ENCODE measurements at places on chromosomes 12 and 14.

GRCh38 chr14:61221906-61222305, 59.2 kb downstream of the TMEM30B start:
- peak; percentile 66 for DNase-seq

DNA sequence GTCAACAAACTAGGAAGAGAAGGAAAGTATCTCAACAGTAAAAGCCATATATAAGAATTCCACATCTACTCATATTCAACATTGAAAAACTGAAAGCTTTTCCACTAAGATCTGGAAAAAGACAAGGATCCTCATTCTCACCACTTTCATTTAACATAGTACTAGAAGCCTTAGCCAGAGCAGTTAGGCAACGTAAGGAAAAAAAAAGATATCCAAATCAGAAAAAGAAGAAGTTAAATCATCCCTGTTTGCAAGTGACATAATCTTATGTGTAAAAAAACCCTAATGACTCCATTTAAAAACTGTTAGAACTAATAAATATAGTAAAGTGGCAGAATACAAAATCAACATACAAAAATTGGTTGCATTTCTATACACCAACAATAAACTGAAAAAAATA, 426.2 kb downstream of the BCAT1 start:
- DNase-seq, result no peak

GRCh38 chr12:124917841-124918621, 3.6 kb upstream of the UBC start:
- no peak for DNase-seq

DNA sequence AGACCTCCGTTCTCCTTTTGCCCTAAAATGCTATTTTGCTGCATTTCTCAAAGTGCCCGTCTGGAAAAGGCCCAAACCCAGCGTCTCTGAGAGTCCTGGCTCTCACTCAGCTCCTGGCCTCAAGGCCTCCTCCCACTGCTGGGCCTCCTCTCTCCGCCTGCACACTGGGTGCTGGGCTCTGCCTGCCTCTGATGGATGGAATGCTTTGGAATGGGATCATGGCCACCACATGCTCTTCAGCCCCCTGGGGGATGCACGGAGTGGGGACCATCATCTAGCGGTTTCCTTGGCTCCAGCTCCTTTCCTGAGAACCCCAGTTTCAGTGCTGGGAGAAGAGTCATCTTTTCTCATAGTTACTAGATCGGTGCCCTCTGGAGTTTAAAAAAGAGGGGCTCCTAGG, 65.2 kb downstream of the KDM2B start:
- no peak for DNase-seq

DNA sequence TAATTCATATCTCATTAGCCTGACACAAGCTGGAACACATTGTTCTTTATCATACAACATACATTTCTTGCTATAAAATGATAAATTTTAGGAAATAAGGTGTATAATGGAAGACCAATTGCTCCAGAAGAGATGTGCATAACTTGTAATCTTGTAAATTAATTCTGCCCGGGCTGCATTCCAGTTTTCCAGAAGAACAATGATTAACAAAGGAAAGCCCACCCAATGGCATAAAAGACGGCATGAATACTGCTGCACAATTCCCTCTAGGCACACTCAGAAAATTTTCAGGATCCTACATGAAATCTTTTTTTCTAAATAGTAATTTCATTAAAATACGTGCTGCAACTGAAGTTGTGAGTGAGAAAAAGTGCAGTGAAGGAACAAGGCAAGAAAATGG, 137.4 kb upstream of the KRR1 start:
- DNase-seq, result no peak

GRCh38 chr14:71267007-71267513, 359.8 kb downstream of the PCNX1 start:
- DNase-seq, result no peak

DNA sequence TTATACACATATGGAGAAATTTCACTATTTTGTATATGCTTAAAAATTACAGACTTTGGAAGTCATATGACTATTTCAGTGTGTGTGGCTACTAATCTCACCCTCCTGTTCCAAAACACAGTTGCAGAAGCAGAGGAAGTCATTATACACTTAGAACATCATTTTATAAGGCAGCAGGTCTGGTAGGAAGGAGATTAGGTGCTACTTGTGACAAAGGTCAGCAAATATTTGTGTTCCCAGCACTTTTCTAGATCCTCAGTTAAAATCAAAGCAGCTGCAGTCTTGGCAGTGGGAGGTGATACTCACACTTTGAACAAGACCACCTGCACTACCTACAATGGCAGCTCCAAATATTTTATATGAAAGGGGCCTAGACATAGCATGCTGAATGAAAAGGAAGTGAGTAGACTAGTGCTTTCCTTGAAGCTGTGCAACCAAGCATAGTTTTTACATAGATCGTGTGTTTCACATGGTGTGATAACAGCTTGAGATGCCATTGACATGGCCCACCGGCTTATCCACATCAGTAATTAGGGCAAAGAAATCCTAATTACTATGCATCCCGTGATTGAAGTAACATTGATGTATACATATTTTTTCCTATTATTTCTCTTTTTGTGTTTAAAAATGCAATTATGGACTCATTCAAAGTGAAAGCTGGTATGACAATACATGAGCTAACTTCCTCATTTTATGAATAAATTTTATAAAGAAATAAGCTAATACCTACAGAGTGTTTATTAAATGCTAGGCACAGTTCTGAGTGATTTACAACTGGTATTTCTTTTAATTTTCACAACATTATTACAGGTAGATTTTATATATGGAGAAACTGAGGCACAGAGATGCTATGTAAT, 5.3 kb downstream of the GYS2 start:
- peak; percentile 23 for DNase-seq

Data from DMS53 (cell line).